A549 treated with RU486 at 1 μM for 4 hours (cell line): ENCODE measurements at places on chromosomes 1 and 21. TPM values are rescaled to one million over a fixed set of nuclear protein-coding genes. Genes with fewer than 3 reads are reported as not detected.

LYPD8 gene
- total RNA-seq = 0.15 to 0.22 TPM (median 0.21 TPM) in 4 of 5 replicates, not detected in the other

OR6N1 gene
- not detected in 5 replicates for total RNA-seq

SGIP1 gene
- total RNA-seq = not detected in 5 replicates

LMOD1 gene
- 0.05 TPM in 1 of 5 replicates, not detected in the others for total RNA-seq

VCAM1 gene
- total RNA-seq = 0.05 TPM in 2 of 5 replicates, not detected in the others

ATAD3C gene
- not detected in 5 replicates for total RNA-seq

THAP3 gene
- total RNA-seq = 14.9 to 17.9 TPM (median 17.2 TPM) in 5 replicates

SLC35A3 gene
- 2.1 to 10.5 TPM (median 8.1 TPM) in 5 replicates for total RNA-seq

RNU1-3 gene
- 5.0 TPM in 1 of 5 replicates, not detected in the others for total RNA-seq

ZSWIM5 gene
- 0.48 to 0.81 TPM (median 0.62 TPM) in 5 replicates for total RNA-seq

EFNA4 gene
- total RNA-seq = 7.2 to 9.3 TPM (median 7.9 TPM) in 5 replicates

PRR9 gene
- not detected in 5 replicates for total RNA-seq

RBP7 gene
- total RNA-seq = 5.4 to 6.3 TPM (median 5.7 TPM) in 5 replicates

OR2M3 gene
- total RNA-seq = not detected in 5 replicates

REN gene
- total RNA-seq = not detected in 5 replicates

MEAF6 gene
- total RNA-seq = 34.1 to 41.4 TPM (median 35.7 TPM) in 5 replicates

FAM177B gene
- total RNA-seq = not detected in 5 replicates

FCRL2 gene
- total RNA-seq = not detected in 5 replicates

SLC45A3 gene
- 4.8 to 7.6 TPM (median 6.2 TPM) in 5 replicates for total RNA-seq

ADCY10 gene
- total RNA-seq = 0.07 to 0.17 TPM (median 0.13 TPM) in 5 replicates

SMCP gene
- total RNA-seq = not detected in 5 replicates

EPHB2 gene
- 39.4 to 58.1 TPM (median 49.1 TPM) in 5 replicates for total RNA-seq

LORICRIN gene
- total RNA-seq = not detected in 5 replicates
